Activated T-cell treated with anti-CD3 and anti-CD28 coated beads, Interleukin-2, amount 50 U/mL, for 48 hours (primary cell): ENCODE measurements at places on chromosomes 5 and 9.

DNA sequence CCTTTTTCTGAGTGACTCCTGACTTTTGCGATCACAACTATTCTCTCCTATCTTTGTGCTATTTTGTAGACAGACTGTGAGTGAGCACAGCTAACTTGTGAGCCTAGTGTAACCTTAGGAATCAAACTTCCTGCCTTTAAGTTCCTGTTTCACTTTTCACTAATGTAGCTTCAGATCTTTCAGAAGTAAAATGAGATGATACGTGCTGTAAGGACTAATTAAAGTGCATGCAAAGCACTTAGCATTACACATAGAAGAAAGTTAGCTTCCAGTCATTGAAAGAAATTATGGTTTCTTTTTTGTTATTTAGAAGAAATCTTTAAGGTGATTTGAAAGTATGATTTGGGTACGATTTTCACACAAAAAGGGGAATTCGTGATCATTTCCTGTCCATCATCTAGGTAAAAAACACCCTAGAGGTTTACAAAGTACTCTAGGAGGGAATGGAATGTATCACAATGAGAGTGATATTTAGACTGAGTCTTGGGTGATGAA, 122.7 kb downstream of the ST8SIA4 start:
- DNase-seq = no peak

DNA sequence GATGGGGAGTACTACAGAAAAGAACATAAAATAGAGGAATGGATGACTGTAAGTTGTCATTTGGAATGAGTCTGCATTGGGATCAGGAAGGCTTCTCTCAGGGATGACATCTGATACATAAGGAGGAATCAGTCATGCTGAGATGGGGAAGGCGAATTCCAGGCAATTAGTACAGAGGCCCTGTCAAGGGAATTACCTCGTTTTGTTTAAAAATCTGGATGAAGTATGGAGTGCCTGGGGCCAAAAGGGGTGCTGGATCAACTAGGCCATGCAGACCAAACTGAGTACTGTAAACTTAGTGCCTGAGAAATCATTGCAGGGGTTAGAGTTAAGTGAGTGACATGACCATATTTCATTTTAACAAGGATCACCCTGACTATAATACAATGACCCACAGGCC, 30.5 kb downstream of the JAKMIP2 start:
- DNase-seq = no peak

DNA sequence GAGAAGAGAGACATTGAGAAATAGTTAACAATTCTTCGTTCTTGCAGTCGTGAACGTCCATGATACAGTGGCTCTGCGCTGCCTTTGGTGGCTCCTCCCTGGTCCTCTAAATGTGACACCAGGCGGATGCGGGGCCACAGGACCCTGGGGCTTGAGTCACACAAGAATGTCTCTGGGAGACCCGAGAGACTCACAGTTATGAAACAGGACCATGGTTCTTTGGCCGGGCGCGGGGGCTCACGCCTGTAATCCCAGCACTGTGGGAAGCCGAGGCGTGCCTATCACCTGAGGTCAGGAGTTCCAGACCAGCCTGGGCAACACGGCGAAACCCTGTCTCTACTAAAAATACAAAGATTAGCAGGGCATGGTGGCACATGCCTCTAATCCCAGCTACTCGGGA, 767 bp upstream of the ZDHHC11 start:
- no peak for DNase-seq

- peak; percentile 86 for DNase-seq
Measured at GRCh38 chr9:128684325-128685199, 4.5 kb upstream of the SET start.

GRCh38 chr5:18778225-18778624, 1144.0 kb downstream of the TAF11L14 start:
- no peak for DNase-seq

- DNase-seq = no peak
Measured at GRCh38 chr9:7121664-7122063, 363.9 kb downstream of the KDM4C start.

- DNase-seq = no peak
Measured at GRCh38 chr5:68745448-68745847, 348.4 kb upstream of the SLC30A5 start.

DNA sequence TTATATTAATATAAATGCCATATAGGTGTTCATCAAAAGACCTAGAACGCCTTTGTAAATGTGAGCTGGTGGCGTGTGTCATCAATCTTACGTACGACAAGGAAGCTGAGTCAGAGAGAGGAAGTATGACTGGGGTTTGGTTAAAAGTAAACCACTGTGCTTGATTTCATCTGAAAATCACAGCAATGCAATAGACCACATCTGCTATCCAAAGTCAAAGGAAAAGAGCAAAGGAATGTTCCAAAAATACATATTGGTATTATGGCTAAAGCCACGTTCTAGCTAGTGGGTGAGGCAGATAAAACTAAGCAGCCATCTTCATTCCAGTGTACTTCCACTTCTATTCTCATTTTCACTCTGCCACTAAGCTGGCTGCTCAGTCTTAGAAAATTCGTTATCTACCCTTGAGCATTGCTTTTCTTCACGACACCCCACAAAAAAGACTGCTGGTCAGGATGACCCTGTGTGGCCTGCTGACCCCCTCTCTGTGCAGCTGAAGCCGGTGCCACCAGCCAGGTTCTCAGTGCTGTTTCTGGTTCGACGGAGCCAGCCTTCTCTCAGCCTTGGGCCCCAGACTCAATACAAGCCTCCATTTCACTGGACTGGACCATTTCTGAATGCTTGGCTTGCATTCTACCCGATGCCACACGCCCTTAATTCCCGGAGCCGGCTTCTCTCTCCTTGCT, 23.8 kb downstream of the SHC3 start:
- no peak for DNase-seq
